Activated CD4-positive, alpha-beta T cell treated with anti-CD3 and anti-CD28 coated beads, Interleukin-2, amount 50 U/mL, for 16 hours (primary cell): ENCODE measurements at places on chromosomes 2 and 18.

- DNase-seq, result peak; percentile 45
These were observed 305.0 kb upstream of the ERBB4 start for GRCh38 chr2:212843409-212844199.

DNA sequence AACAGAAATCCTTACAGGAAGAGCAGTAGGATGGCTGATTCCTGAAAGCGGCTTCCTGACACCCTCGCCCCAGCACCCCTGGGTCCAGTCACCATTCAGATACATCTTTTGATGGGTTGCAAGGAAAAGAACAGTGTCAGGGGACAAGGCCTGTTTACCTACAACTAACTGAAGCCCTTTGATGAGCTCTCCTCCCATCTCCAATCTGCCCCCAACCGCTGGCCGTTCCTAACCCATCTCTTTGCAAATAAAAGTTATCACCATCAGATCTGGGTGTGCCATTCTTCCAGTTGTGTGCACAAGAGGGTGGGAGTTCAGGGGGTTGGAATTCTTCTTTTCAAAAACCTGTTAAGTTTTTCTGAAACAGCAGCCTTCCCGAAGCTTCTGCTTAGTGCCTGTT lies 48.9 kb downstream of the ARL4C start:
- no peak for DNase-seq

- no peak for DNase-seq
These were observed 2.0 kb downstream of the SATB2 start for GRCh38 chr2:199455545-199456382.

GRCh38 chr2:60926741-60927552 lies 45.6 kb downstream of the REL start:
- no peak for DNase-seq

DNA sequence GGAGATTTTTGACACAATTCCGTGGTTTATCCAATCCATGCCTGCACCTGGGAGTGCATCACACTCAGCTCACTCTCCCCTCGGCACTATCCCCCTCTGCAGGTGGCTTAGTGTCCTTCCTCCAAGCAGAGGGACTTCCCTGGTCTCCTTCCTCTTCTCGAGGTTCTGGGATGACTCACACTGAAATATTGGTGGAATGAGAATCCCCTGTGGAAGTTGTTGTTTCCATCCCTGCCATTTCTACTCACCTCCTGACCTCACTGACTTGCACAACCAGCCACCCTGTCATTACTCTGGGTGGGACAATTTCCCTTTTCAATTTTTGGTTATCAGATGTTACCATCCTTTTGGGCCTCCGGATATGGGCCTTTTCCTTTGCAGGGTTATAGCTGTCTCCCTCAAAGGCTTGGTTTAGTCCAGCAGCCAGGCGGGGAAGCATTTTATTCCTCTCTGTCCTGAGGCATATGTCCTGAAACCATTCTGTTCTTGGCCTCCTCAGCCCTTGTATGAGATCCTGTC lies 59.9 kb downstream of the PTPRM start:
- DNase-seq, result no peak

GRCh38 chr2:100611079-100612029 lies 48.6 kb downstream of the PDCL3 start:
- no peak for DNase-seq

GRCh38 chr2:72140621-72140960 lies 7.1 kb downstream of the CYP26B1 start:
- DNase-seq, result no peak

- DNase-seq, result no peak
These were observed 12.7 kb downstream of the CNDP2 start for GRCh38 chr18:74508821-74509225.

DNA sequence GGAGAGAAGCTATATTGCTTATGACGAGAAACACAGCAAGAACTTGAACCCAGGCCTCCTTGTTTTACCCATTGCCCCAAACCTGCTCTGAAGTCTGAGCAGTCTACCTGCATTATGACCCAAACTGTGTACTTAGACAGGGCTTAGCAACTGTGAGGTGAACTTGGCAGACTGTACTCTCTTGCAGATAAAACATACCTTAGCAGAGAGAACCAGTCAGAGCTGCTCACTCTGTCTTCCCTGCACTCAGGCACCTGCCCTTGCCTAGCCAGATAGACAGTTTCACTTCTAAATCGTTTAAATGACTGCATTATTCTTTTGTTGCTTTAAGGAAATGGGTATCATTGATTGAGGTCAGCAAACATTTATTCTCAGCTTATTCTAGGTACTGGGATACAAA lies 20.3 kb downstream of the ITPRID2 start:
- no peak for DNase-seq

DNA sequence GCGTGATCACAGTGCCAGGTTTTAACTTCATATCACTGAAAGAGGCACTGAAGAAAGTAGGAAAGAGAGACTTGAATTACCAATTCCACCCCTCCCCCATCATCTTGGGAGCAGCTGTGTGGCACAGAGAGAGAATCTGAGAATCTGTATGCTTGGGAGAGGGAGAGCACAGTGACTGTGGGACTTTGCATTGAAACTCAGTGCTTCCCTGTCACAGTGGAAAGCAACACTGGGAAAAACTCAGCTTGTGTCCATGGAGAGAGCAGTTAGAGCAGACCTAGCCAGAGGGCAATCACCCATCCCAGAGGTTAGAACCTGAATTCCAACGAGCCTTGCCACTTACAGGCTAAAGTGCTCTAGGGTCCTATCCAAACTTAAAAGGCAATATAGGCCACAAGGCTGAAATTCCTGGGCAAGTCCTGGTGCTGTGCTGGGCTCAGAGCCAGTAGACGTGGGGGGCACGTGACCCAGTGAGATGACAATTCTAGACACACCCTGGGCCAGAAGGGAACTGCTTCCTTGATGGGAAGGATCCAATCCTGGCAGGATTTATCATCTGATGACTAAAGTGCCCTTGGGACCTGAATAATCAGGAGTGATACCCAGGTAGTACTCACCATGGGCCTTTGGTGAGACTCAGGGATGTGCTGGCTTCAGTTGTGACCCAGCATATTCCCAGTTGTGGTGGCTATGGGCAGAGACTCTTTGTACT lies 15.5 kb upstream of the ABCB11 start:
- DNase-seq, result no peak

- DNase-seq, result no peak
These were observed 61.5 kb downstream of the MBP start for GRCh38 chr18:77071061-77071460.

GRCh38 chr18:27609221-27609620 lies 424.1 kb upstream of the CHST9 start:
- no peak for DNase-seq

- no peak for DNase-seq
These were observed 131.5 kb upstream of the STON1 start for GRCh38 chr2:48398285-48399002.

DNA sequence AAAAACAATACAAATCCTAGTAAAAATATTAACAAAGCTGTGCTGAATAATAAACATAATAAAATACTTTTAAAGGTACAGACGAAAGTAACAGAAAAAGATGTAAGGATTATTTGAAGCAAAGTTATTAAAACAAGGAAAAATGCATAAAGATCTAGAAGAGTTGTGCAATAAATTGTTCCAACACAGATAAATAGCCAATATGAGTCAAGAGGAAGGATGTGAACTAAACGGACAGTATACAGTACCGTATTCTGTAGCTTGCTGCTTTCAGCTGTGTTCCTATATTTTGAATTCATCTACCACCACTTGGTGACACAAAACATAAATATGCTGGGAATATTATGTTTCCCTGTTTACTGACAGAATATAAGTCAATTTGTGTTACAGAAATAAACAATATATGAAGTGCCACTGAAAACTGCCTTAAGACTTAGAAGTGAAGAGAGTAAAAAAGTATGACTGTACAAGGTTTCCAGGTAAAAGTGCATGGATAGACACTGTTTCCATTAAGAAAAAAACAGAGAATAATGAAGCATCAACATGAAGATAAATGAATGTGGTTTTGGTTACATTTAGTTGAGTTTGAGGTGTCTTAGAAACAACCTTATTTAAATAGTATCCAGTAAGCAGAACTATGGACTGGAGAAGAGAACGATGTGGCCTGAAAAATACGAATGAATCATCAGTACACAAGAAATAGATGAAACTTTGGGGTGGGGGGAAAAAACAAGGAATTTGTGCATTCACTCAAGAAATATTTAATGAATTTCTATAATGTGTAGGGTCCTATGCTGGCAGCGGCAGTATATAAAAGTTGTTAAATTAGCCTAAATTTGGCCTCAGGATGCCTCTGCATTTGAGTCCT lies 13.1 kb downstream of the PPP3R1 start:
- DNase-seq, result no peak
